ENCODE measurements at places on chromosomes 2 and 18.

- no peak for DNase-seq
Measured at GRCh38 chr2:52390651-52391050, 1358.7 kb upstream of the NRXN1 start.

- DNase-seq = no peak
Measured at GRCh38 chr18:55142410-55142809, 183.1 kb upstream of the CCDC68 start.

DNA sequence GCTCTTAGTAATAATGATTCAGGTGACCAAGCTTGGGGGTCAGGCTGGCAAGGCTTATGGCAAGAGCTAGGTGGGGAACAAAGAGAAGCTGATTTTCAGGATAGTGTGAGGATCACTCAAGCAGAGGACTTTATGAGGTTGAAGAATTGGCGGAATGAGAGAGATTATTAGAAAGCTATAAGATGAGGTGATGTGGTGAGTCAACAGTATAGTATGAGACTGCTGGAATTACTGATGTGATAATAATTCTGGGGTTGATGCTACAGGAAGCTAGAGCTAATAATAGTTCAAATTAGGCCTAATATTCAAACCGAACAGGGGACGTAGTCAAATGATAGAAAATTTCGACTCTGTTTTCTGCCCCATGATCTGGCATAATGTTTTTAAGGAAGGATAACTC is 2115.3 kb upstream of the PIK3C3 start:
- no peak for DNase-seq

DNA sequence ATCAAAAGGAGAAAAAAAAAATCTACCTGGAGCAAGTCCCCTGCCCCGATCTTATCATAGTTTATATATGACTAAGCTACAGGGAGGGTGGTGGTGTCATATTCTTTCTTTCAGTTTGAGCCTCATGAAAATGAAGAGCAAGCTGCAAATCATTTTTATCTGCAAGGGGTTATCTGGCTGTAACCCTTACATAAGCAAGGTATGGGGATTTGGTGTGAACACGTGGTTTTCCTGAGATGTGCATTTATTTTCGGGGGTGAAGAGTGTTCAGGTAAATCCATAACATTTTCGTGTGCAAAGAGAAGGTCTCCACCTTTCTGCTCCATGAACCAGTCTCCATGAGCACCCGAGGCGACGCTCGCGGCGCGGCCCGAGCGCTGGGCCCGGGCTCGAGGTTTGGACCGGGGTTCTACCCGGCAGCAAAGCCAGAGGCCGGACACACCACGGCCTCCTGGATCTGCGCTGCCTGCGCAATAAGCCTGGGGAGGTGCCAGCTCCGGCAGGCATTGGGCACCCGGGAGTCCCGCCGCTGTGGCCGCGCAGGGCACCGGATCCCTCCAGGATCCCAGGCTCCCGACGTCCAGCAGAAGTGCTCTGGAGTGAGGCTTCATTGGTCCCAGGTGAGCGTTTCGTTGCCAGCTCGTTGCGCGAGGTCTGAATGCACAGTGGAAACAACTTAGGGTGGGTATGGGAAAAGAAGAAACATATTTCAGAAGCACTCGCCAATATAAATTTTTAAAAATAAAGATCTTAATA is 36.1 kb upstream of the GPD2 start:
- peak; percentile 81 for DNase-seq

DNA sequence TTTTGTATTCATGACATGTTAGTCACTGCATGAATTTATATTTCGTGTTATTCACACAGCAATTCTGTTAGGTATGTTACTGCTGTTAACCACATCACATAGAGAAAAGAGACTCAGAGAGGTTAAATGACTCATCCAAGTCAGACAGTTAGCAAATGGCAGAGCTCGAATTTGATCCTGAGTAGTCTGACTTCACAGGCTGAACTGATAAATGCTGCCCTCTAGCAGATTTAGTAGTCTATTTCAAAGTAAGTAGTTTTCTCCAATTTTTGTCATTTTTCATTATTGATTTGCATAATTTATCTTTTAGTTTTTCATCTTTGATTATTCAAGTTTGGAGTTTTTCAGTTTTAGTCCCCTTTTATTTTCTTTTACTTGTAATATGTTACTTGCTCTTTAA is 58.3 kb downstream of the WDR7 start:
- DNase-seq = no peak

DNA sequence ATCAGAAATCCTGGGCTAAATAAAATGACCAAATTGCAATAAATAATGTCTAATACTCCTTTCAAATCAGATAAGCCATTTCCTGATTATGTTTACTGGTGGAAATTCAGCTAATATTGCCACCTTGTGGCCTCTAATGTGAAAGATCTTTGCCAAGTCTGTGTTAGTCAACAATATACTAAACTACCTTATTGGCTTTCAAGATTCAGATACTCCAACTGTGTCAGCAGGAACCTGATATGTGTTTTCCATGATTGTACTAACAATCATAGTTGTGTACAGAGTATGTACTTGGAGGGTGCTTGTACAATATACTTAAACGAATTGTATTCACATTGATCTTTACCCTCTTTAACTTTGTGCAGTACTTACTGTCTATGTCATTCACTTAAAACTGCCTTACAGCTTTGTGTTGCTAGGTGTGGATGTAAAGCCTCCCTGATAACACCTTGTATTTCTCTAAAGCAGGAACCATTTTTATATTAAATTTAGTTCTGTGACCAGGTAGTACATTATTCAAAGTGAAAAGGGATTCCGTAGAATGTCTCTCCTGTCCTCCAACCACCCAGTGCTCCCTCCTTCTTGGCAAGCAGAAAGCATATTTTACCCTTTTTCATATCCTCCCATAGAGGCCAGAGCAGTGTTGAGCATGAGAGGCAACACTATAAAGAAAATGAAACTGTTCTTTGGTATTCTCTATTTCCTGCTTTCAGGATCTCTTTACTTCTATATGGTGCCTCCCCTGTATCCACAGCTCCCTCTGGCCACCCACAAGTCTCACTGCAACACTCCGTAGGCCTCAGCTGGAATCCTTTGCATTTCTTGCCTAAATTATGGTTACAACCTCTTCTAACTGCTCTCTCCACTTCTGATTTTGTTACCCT is 75.2 kb upstream of the C2orf15 start:
- DNase-seq = no peak

DNA sequence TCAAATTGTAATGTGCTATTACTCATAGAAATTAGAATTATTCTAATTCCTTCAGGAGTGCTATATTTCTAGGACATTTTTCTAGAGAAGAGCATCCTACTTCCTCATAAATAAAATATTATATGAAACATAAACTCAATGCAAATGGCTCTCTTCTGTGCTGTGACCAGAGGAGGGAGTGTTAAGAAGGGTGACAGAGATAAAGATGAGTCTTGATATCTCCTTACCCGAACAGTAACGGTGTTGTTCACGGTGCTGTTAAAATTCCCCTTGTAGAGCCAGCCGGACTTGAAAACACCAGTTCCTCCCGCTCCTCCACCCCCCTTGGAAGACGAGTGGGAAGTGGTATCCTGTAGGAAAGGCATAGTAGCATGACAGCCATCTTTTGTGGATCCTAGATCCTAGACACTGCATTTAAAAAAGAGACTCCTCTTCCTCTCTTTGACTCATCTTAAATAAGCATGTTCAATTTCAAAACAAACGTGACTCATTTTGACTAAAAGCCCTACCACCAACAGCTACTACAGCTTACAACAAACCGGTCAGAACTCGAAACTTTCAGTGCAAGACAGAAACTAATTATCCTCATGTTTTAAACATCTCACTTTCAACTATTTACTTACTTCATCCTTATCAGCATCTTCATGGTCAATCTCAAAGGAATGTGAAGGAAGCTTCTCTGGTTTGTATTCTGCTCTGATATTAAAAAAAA is 156.3 kb downstream of the DOCK10 start:
- no peak for DNase-seq

All from left renal cortex interstitium (tissue), 4 donors.